Fibroblast of gingiva (primary cell): ENCODE measurements at places on chromosomes 13 and 19.

DNA sequence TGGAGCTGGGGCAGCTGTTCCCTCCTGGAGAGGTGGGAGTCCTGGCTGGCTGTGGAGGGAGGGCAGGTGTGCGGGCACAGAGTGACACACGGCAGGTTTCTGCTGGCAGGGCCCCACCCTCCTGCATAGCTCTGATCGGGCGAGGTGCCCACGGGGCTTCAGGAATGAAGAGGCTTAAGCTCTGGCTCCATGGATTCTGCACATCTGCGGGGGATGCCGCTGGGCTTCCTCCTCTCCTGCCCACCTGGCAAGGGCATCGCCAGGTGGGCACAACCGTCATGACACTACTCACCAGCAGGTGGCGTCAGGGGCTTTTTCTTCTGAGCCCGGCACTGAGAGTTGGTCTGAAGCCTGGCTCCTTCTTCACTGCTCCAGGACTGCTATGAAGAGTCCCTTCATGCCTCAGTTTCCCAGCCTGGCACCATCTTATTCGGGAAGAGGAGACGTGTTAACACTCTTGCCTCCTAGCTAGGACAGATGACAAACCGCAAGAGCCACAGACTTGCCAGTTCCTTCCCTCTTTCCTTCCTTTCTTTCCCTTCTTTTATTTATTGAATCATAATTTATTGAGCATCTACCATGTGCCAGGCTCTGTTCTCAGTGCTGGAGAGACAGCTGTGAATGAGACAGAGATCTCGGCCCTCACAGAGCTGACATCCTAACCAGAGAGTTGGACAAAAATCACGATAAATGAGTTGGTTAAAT, 15.2 kb upstream of the PAK4 start:
- DNase-seq, result no peak

GRCh38 chr19:44728178-44728577, 20.3 kb upstream of the BCL3 start:
- DNase-seq, result no peak

DNA sequence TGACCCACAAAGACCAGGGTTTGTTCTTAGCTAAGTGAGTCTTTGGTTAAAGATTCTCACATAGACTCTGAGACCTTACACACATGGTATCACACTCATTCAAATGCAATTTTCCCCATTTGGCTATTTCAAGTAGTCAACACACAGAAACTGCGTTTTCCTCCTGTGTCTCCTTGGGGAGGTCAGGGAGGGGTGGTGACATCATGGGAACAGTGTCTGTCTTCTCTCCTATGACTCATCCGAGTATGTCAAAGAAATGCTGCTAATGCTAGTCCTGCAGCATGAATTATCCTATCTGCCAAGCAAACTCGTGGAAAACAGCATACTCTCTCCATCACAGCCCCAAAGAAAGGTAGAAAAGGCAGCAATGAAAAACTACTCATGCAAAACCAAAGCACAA, 100.2 kb downstream of the ENOX1 start:
- DNase-seq, result peak; percentile 80

DNA sequence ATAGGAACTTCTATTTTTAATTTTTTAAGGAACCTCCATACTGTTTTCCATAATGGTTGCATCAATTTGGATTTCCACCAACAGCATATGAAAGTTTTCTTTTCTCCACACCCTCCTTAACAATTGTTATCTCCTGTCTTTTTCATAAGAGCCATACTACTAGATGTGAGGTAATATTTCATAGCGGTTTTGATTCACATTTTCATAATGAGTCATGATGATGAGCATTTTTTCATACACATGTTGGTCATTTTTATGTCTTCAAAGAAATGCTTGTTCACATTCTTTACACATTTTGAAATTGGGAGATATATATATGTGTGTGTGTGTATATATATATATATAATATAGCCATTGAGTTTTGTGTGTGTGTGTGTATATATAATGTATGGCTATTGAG, 420.3 kb upstream of the PCDH9 start:
- no peak for DNase-seq

- DNase-seq, result peak; percentile 19
Observed at GRCh38 chr13:42964761-42965161, 27.3 kb downstream of the EPSTI1 start.

- peak; percentile 9 for DNase-seq
Observed at GRCh38 chr13:50320271-50320862, 305.1 kb downstream of the KCNRG start.

DNA sequence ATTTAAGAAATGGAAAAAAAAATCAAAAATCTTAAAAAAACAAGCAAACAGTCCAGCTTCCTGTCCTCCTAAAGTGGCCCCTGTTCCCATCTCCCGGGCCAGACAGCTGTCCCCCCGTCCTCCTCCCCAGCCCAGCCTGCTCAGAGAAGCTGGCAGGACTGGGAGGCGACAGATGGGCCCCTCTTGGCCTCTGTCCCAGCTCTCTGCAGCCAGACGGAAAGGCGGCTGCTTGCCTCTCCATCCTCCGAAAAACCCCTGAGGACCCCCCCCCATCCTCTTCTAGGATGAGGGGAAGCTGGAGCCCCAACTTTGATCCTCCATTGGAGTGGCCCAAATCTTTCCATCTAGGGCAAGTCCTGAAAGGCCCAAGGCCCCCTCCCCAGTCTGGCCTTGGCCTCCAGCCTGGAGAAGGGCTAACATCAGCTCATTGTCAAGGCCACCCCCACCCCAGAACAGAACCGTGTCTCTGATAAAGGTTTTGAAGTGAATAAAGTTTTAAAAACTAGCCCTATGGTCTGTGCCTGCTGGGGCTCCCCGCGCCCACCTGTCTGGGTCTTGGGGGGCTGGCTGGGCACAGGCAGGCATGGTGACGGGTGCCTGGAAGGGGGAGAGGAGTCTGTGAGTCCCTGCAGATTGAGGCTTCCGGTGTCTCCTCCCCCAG, 3.8 kb downstream of the GADD45GIP1 start:
- DNase-seq, result no peak

DNA sequence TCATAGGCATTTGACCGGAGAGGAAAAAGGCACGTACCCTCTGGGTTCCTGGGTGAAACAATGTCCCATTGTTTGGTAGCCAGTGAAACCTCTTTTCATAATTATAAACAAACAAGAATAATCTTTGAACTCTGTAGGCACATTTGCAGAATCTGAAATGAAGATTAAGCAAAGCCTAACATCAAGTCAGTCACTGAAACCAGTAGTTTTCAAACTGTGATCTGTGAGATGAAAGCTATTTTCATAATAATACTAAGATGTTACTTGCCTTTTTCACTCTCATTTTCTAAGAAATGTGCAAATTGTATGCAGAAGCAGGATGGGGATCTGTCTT, 105.4 kb downstream of the WDFY2 start:
- no peak for DNase-seq
